SK-MEL-5 (cell line): ENCODE measurements at places on chromosomes 2 and 18. TPM values are rescaled to one million over a fixed set of nuclear protein-coding genes. Genes with fewer than 3 reads are reported as not detected.

RNF103 gene
- 11.2 and 13.4 TPM in 2 replicates for total RNA-seq

DNA sequence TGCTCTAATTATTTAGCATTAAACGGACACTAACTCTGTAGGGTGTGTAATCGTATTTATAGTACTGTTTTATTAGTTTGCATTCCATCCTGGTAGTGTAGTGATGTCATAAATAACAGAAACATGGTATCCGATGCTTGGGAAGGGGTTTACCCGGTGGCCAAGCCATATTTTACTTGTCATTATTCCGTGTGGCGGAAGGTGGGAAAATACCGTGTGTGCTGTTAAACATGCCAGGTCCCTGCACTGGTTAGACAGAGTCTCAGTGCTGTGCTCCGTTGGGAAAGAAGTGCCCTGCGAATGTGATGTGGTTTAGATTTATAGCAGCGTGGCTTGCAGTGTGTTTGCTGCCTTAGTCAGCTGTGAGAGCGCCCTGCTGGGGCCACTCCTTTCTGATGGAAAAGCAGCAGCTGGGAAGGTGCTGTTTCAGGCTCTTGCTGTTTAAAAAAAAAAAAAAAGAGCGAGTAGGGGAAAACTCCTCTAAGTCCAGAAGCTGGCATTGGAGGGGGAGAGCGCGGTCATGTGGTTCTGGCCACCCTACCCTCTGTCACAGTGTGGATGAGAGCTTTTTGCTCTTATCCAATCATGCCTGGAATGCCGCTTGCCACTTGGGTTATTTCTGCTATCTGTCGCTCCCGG is 211.0 kb downstream of the NEDD4L start:
- no peak for DNase-seq

TTC32 gene
- 10.8 and 12.2 TPM in 2 replicates for total RNA-seq

SP110 gene
- 16.0 and 16.4 TPM in 2 replicates for total RNA-seq

ANKRD36 gene
- 6.3 and 7.3 TPM in 2 replicates for total RNA-seq

GRCh38 chr2:69395866-69396265 is 8.8 kb upstream of the GFPT1 start:
- no peak for DNase-seq

- peak; percentile 64 for DNase-seq
Observed at GRCh38 chr2:230268606-230269243, 43.2 kb downstream of the SP140 start.

DNA sequence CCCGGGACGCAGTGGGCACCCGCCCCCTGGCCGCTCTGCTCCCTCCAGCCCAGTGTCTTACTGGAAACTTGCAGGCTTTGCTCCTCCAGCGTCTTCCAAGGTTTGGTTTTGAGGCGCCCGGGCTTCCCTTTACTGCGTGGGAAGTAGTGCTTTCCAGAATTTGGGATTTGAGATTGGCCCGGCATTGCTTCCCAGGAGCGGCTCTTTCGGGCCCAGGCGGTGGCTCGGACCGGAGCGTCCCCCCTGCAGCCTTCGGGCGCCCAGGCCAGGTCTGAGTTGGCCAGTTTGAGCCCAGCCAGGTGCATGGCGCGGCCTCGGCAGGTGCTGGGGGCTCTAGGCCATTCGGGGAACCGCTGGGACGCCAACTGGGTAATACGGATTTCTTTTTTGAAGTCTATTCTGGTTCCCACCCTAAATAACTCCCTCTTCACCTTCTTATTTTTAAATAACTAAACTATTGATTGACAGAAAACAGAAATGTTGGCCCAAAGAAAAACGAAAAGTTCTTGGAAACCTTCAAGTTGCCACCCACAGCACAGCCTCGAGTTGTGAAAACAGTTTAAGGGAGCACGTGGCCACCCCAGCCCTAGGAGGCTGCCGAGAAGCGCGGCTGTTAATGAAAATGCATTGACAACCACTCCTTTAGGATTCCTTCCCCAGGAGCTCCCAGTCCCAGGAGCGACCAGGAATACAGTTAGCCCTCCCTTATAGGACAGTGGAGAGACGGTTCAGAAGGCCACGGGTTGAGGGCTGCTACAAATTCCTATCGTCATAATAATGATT is 766 bp downstream of the SNTG2 start:
- DNase-seq = no peak

CLEC4F gene
- not detected in 2 replicates for total RNA-seq

DNA sequence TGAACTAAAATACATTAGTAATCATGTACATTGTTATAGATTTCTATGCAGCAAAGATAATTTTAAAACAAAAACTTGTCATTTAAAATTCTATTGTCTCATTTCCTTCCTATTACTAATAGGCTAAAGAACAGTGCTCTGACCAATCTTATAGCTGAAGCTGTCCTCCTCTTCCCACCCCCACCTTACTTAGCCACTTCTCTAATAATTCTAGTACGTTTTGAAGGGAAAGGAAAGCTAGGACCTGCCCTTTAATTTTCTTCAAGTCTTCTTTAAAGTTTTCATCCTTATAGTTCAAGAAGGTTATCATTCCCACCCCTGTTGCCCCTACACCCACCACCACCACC is 121.6 kb downstream of the RBMS1 start:
- no peak for DNase-seq

SGPP2 gene
- total RNA-seq = not detected in 2 replicates

- DNase-seq = no peak
Observed at GRCh38 chr2:199118673-199119112, 339.0 kb downstream of the SATB2 start.

DSC1 gene
- not detected in 2 replicates for total RNA-seq

GRCh38 chr2:107336526-107336925 is 450.6 kb upstream of the ST6GAL2 start:
- no peak for DNase-seq

PLCD4 gene
- total RNA-seq = 0.32 and 0.53 TPM in 2 replicates

DNA sequence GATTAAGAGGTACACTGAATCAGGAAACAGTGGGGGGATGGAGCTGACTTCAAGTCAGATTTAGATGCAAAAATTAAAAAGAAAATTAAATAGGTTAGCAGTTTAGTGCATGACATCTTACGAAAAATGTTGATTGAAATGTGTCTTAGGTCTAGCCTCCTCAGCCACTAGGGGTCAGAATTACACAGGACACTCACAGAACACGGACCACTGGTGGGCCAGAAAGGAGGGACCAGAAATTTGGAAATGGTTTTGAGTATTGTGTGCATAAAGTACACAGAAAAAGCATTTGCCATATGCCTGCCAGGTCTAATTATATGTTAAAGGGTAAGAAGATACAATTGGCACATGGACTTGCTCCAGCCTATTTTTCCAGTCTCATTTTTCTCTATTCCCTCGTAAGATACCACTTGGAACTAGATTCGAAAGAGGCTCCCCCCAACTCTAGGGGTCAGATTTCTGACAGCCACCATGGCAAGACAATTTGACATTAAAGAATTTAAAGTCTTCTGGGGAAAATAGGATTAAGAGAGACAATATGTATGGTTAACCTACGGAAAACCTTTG is 550.2 kb upstream of the SETBP1 start:
- DNase-seq = peak; percentile 65
